Ovary (tissue), 10 donors: ENCODE measurements at places on chromosomes 7 and 10.

GRCh38 chr7:136183981-136184380 is 206.8 kb upstream of the MTPN start:
- no peaks in the 10 kb centered on the region for H3K4me1 ChIP-seq
- H3K27me3 ChIP-seq = no peaks in the 10 kb centered on the region
- DNase-seq = no peak
- H3K4me3 ChIP-seq = no peak overlapping the region
- no peak overlapping the region for H3K27ac ChIP-seq
- H3K36me3 ChIP-seq = no peaks in the 10 kb centered on the region

GRCh38 chr10:112288486-112288885 is 5.3 kb downstream of the TECTB start:
- H3K4me3 ChIP-seq = no peak overlapping the region
- DNase-seq = no peak
- H3K36me3 ChIP-seq = no peaks in the 10 kb centered on the region
- no peak overlapping the region for H3K27ac ChIP-seq
- H3K27me3 ChIP-seq = no peaks in the 10 kb centered on the region

GRCh38 chr7:150788474-150789269 is 11.5 kb downstream of the TMEM176B start:
- no peaks in the 10 kb centered on the region for H3K36me3 ChIP-seq
- no peaks in the 10 kb centered on the region for H3K27me3 ChIP-seq
- H3K27ac ChIP-seq = peak overlapping the region; percentile 72

- peak overlapping the region; percentile 70 for H3K4me3 ChIP-seq
- peaks cover 4% of the 10 kb centered on the region for H3K4me1 ChIP-seq
- no peak for DNase-seq
- no peak overlapping the region for H3K27ac ChIP-seq
Measured at GRCh38 chr7:33107136-33108066, 1.8 kb downstream of the RP9 start.

- no peak overlapping the region for H3K27ac ChIP-seq
- H3K27me3 ChIP-seq = no peaks in the 10 kb centered on the region
- no peaks in the 10 kb centered on the region for H3K36me3 ChIP-seq
- peaks cover 5% of the 10 kb centered on the region for H3K4me1 ChIP-seq
- DNase-seq = no peak
- no peak overlapping the region for H3K4me3 ChIP-seq
Measured at GRCh38 chr7:22355620-22356009, 1.3 kb downstream of the RAPGEF5 start.

- H3K4me3 ChIP-seq = no peak overlapping the region
- no peak for DNase-seq
- H3K27ac ChIP-seq = no peak overlapping the region
- no peaks in the 10 kb centered on the region for H3K36me3 ChIP-seq
Measured at GRCh38 chr7:134922720-134923704, 63.3 kb upstream of the AGBL3 start.

DNA sequence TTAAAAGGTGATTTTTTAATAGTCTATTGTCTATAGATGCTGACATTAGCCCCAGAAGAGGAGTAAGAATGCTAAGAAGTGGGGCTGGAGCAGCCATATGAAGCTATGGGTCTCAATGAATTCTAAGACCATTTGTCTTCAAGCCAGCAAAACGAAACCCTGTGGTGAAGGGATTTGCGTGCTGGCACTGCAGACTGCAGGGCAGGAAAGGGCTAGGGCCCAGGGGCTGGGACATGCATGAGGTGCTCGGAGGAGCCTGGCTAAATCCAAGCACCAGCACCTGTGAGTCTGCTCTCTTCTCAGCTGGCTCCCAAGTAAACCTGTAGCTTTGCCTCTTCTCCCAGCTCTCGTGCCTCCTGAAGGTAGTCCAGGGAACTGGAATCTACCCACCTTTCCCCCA is 1.3 kb upstream of the NDST2 start:
- no peaks in the 10 kb centered on the region for H3K27me3 ChIP-seq
- DNase-seq = no peak
- H3K4me1 ChIP-seq = no peaks in the 10 kb centered on the region

DNA sequence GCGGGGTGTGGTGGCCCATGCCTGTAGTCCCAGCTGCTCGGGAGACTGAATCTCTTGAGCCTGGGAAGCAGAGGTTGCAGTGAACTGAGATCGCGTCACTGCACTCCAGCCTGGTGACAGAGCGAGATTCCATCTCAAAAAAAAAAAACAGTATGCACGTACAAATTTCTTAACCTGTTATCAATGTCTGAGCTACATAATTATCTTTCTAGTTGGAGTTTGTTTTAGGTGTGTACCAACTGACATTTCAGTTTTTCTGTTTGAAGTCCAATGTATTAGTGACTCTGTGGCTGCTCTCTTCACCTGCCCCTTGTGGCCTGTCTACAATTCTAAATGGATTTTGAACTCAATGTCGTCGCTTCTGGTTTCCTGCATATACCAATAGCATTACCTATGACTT is 40.3 kb downstream of the CD36 start:
- no peaks in the 10 kb centered on the region for H3K36me3 ChIP-seq
- H3K4me1 ChIP-seq = no peaks in the 10 kb centered on the region
- no peaks in the 10 kb centered on the region for H3K27me3 ChIP-seq
